ENCODE measurements at places on chromosomes 13 and 19.

GRCh38 chr13:106118050-106118449 is 417.4 kb downstream of the EFNB2 start:
- peak; percentile 47 for DNase-seq

DNA sequence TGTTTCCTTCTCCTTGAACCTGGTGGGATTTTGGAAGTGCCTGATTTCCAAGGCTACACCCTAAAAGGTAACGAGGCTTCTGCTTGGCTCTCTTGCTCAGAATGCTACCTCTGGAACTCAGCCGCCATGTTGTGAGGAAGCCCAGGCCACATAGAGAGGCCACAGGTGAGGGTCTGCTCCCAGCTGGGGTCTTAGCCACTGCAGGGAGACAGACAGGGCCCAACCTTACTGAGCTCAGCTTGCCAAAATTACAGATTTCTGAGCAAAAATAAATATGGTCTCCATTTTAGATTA is 61.4 kb downstream of the GPR12 start:
- no peak for DNase-seq

DNA sequence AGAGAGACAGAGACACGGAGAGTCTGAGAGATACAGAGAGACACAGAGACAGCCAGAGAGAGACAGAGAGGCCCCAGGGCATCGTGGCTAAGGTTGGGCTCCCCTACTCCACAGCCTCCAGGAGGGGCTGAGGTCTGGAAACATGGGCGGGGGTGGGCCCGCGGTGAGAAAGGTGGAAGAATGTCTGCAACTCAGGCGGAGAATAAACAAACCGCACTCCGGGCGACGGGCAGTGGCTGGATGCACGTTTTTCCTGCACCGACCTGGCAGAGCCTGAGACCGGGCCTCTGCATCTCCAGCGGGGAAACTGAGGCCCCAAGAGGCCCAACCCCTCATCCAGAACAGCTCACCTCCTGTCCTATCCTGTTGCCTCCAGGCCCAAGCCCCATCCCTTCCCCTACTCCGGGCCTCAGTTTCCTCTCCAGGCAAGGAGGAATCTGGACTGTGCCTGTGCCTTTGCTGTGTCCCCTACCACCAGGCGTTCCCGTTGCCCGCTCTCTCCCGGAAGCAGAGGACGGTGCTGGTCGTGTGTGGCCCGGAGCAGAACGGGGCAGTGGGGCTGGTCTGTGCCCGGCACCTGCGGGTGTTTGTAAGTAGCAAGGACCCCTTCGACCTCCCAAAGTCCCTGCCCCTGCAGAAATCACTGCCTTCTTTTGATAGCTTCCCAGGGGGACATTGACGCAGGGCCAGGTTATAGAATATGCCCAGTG is 3.4 kb upstream of the CILP2 start:
- DNase-seq: no peak

DNA sequence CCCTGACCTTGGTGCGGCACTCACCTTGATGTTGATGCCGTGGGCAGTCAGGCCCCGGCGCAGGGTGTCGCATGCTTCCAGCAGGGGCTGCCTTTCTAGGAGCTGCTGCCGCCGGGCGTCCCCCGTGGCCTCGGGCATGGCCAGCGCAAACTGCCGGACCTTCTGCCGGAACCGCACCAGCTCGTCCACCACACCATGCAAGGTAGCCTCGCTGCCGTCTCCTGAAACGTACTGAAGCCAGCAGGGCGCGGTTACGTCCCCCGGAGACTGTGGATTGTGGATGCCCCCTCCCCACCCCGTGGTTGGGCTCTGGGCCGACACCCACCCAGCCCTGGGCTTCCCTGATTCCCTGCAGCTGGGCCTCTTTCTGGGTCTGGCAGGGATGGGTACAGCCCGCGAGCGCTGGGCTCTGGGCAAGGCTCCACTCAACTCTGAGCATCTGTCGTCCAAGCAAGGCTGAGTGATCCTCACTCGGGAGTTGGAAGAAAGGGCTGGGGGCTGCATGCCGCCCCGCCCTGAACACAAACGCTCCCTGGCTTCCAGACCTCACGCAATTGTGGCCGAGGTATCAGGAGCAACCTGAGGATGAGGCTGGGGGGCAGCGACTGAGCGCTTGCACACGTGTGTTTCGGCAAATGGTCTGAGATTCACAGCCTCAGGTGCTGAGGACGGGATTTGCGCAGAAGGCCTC is 27.1 kb downstream of the NAXD start:
- no peak for DNase-seq

DNA sequence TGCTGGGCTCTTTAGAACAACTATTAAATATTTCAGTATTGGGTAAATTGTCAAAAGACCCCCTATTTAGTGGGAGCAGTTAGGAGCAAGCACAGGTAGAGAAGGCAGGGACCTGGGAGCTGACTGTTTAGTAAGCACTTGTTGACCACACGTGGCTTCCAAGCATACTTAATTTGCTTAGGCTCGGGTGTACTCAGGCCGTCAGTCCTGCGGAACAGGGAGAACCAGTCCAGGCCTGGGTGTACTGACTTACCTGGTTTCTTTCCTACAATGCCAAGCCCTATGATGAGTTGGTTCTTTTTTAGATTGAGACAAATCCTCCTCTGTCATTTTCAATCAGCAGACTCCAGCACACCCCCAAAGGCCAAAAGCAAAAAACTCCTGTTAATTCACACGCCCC is 90.0 kb downstream of the WDFY2 start:
- no peak for DNase-seq
